Right atrium auricular region (tissue), 2 donors: ENCODE measurements at places on chromosomes 4 and X.

DNA sequence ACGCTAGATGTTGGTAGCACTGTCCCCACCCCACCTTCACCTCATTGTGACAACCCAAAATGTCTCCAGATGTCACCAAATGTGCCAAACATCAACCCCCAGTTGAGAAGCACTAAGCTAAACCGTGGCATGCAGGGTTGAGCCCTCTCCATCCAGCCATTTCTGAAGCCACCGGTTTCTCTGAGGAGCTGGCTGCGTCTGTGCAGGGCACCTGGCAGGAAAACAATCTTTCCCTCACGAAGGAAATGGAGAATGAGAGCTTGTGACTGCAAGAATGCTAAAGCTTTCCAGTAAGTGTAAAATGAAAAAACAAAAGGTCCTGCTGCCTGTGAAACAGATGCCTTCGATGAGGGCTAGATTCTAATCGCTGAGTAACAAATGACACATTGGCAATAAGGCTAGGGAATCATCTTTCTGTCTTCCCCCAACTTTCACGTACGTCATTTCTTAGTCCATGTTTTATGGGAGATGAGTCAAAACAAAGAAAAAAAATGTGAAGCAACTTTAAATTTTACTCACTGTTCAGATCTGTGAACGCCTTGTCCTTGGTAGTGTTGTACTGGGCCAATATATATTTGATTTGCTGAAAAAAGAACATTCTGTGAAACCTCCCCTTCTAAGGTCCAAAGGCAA, 59.9 kb downstream of the PROM1 start:
- H3K27me3 ChIP-seq: no peaks in the 10 kb centered on the region
- no peak overlapping the region for H3K27ac ChIP-seq
- DNase-seq: no peak
- no peaks in the 10 kb centered on the region for H3K36me3 ChIP-seq
- no peak overlapping the region for H3K4me3 ChIP-seq

GRCh38 chrX:55111578-55112254, 22.9 kb downstream of the PAGE2 start:
- no peak overlapping the region for H3K27ac ChIP-seq
- no peak overlapping the region for H3K4me3 ChIP-seq
- H3K4me1 ChIP-seq: no peaks in the 10 kb centered on the region

GRCh38 chr4:165612936-165613335, 234.1 kb downstream of the CPE start:
- H3K4me1 ChIP-seq: no peaks in the 10 kb centered on the region
- no peaks in the 10 kb centered on the region for H3K27me3 ChIP-seq
- no peak overlapping the region for H3K27ac ChIP-seq
- no peaks in the 10 kb centered on the region for H3K36me3 ChIP-seq
- H3K4me3 ChIP-seq: no peak overlapping the region

DNA sequence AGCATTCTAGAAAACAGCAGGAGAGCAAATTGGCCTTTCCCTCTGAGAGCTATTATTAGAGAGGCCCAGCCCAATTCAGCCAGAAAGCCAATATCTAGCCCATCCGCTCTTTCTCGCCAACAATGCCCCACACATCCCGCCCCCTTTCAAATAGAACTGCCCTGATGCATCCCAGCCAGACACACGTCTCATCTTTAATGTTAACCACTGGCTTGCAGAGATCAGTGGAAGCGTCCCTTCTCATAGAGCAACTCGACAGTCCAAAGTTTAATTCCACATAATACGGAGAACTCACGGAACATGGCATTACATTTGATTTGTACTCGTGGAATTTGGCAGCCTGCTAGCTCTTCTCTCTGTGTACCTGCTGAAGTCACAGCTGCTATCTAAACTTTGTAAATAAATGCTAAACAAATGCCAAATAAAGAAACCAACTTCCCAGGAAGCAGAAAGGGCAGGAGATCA, 304.4 kb downstream of the DHX15 start:
- no peaks in the 10 kb centered on the region for H3K36me3 ChIP-seq
- DNase-seq: no peak
- H3K27me3 ChIP-seq: no peaks in the 10 kb centered on the region
- peak overlapping the region; percentile 2 for H3K4me3 ChIP-seq
- H3K27ac ChIP-seq: peak overlapping the region; percentile 71
- no peaks in the 10 kb centered on the region for H3K4me1 ChIP-seq

DNA sequence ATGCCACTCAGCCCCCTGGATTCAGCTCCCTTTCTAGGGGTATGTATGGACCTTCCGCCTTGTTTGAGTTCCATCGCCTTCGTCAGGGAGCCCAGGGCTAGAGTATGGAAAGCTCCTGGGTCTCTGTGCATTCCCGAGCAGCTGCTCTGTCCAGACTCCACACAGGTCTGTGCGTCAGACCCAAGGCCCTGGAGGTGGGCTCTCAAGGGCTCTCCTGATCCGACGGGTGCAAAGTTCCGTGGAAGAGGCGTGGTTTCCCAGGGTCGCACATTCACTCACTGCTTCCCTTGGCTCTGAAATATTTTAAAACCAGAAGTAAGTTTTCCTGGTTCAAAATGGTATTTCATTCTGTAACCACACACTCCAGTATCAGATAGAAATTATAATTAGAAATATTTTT, 863.2 kb downstream of the TRIML1 start:
- H3K27me3 ChIP-seq: no peaks in the 10 kb centered on the region
- H3K4me1 ChIP-seq: no peaks in the 10 kb centered on the region
- no peaks in the 10 kb centered on the region for H3K36me3 ChIP-seq
- no peak for DNase-seq
- no peak overlapping the region for H3K4me3 ChIP-seq

DNA sequence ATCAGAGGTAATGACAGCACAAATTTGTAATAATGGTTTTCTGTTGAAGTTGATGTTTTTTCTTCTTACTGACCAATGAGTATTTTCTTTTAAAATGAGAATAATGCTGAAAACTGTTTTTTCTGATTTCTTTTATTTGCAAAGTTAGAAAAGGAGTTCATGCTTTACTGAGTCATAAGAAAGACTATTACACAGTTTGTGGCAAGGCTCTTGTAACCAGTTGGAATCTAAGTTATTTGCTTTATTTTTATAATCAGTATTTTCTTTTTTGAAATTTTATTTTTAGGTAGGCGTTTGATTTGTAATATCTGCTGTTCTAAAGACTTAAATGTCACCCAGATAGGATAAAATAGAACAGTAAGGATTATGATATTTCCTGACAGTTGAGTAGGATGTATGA, 25.5 kb downstream of the ANAPC4 start:
- no peak overlapping the region for H3K4me3 ChIP-seq
- no peak for DNase-seq
- H3K27ac ChIP-seq: no peak overlapping the region
- H3K4me1 ChIP-seq: no peaks in the 10 kb centered on the region
- peaks cover 76% of the 10 kb centered on the region for H3K36me3 ChIP-seq

GRCh38 chrX:130378024-130378669, 7.3 kb downstream of the GPR119 start:
- H3K27ac ChIP-seq: no peak overlapping the region
- H3K27me3 ChIP-seq: no peaks in the 10 kb centered on the region
- no peak overlapping the region for H3K4me3 ChIP-seq
- H3K4me1 ChIP-seq: no peaks in the 10 kb centered on the region
- H3K36me3 ChIP-seq: no peaks in the 10 kb centered on the region
- DNase-seq: no peak

GRCh38 chr4:166838975-166839614, 395.2 kb downstream of the SPOCK3 start:
- H3K27ac ChIP-seq: no peak overlapping the region
- no peaks in the 10 kb centered on the region for H3K27me3 ChIP-seq
- no peak for DNase-seq
- H3K4me1 ChIP-seq: no peaks in the 10 kb centered on the region
- no peaks in the 10 kb centered on the region for H3K36me3 ChIP-seq

DNA sequence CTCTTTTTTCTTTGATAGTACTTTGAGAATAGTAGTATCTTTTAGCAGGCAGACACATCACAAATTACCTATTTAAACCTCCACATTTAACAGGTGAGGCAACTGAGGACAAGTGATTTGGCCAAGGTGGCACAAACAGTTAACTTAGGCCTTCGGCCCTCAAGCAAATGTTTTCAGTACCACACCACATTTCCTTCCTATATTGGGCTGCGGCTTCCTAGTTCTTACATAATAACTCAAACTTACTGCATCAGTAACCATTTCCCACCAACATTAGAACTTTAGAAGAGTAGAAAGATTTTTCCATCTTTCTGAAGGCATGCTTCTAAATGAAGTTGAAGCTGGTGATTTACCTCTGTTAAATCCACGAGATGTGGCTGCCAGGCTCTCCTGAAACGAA, 63.2 kb upstream of the SLC4A4 start:
- DNase-seq: no peak
- H3K27me3 ChIP-seq: no peaks in the 10 kb centered on the region
- H3K4me1 ChIP-seq: no peaks in the 10 kb centered on the region
- no peak overlapping the region for H3K27ac ChIP-seq

- DNase-seq: no peak
- no peaks in the 10 kb centered on the region for H3K27me3 ChIP-seq
- no peaks in the 10 kb centered on the region for H3K36me3 ChIP-seq
- H3K4me1 ChIP-seq: no peaks in the 10 kb centered on the region
- no peak overlapping the region for H3K27ac ChIP-seq
- no peak overlapping the region for H3K4me3 ChIP-seq
Observed at GRCh38 chr4:587671-588350, 11.7 kb upstream of the TMEM271 start.

DNA sequence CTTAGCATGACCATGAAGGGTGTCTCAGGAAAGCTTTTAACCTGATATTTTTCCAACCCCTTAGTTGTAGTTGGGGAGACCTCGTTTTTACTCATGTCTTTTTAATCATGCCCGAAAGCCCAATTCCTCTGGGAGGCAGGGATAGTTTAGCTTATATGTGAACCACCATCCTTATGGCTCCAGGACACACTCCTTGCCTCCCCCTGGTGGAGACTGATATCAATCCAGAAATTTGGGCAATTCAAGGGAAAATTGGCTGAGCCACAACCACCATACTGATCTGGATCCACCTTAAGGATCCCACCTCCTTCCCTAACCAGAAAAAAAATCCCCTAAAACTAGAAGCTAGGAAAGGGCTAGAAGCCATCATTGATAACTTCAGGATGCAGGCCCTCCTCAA, 13.4 kb upstream of the COL25A1 start:
- DNase-seq: no peak
- no peaks in the 10 kb centered on the region for H3K27me3 ChIP-seq
- no peaks in the 10 kb centered on the region for H3K36me3 ChIP-seq
- no peak overlapping the region for H3K4me3 ChIP-seq

GRCh38 chr4:124868495-124868894, 156.0 kb upstream of the ANKRD50 start:
- H3K4me3 ChIP-seq: no peak overlapping the region
- H3K27me3 ChIP-seq: no peaks in the 10 kb centered on the region
- H3K27ac ChIP-seq: no peak overlapping the region
- DNase-seq: no peak
- no peaks in the 10 kb centered on the region for H3K36me3 ChIP-seq

DNA sequence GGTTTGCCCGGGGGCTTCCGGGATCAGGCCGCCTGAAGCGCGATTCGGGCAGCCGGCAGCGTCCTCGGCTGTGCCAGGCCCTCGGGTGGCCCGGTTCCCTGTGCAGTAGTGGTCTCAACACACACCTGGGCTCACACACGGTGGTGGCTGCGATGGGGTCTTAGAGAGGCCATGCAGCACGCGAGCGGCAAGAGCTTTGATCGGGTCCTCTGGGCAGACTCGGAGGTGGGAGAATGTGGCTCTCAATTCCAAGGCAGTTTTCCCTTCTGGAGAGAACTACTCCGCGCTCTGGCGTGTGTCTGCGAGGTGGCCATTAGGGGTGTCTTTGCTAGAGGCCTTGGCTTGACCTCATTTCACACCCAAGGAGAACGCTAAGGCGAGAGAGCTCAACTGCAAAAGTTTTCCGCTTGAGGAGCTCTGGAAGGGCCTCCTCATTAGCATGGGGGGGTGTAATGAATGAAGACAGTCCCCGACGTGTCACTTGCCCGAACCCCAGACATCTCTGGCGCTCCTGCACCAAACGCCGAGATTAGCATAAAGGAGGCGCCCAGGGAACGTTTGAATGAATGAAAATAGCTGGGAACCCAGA, 771 bp upstream of the RBPJ start:
- peak; percentile 62 for DNase-seq
- H3K36me3 ChIP-seq: no peaks in the 10 kb centered on the region
- no peaks in the 10 kb centered on the region for H3K27me3 ChIP-seq
- peak overlapping the region; percentile 52 for H3K4me3 ChIP-seq
- peak overlapping the region; percentile 99 for H3K27ac ChIP-seq

DNA sequence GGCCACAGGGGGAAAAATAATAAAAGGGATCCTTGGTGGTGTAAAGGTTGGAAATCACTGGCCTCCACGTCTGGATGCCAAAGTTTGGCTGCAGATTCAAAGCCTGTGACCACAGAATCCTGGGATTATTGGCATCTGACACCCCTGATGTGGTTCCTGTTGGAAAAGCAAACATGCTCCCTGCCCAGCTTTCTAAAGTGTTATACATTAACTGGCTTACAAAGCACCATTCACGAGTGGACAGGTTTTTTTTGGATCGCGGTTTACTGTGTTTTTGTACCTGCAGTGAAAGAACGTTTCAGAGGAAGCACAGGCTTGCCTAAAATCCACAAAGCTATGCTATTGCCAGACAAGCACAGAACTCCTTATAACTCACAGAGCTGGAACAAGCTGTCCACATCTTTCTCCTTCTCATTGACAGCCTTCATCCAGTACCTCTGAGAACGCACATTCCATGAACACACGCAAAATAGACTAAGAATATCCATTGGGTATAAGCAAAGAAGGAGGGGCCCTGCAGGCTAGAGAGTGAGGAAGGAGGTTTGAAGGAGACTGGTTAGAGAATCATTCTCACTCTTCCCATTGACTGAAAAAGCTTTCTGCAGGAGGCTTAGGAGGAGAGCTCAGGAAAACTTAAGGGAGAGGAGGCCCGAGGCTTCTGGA, 14.5 kb upstream of the CAPN6 start:
- no peaks in the 10 kb centered on the region for H3K27me3 ChIP-seq
- H3K4me3 ChIP-seq: no peak overlapping the region
- H3K36me3 ChIP-seq: no peaks in the 10 kb centered on the region
- no peak overlapping the region for H3K27ac ChIP-seq

- no peak overlapping the region for H3K4me3 ChIP-seq
- no peaks in the 10 kb centered on the region for H3K36me3 ChIP-seq
- H3K27ac ChIP-seq: no peak overlapping the region
- no peak for DNase-seq
- H3K27me3 ChIP-seq: no peaks in the 10 kb centered on the region
Observed at GRCh38 chrX:25523574-25524540, 508.1 kb upstream of the ARX start.

GRCh38 chr4:133776961-133777360, 424.6 kb downstream of the PABPC4L start:
- no peaks in the 10 kb centered on the region for H3K4me1 ChIP-seq
- DNase-seq: no peak
- H3K4me3 ChIP-seq: no peak overlapping the region
- H3K27me3 ChIP-seq: no peaks in the 10 kb centered on the region

- H3K4me1 ChIP-seq: peaks cover 27% of the 10 kb centered on the region
- H3K27me3 ChIP-seq: no peaks in the 10 kb centered on the region
- no peak overlapping the region for H3K4me3 ChIP-seq
- H3K36me3 ChIP-seq: no peaks in the 10 kb centered on the region
Observed at GRCh38 chr4:5712931-5713330, 1.9 kb downstream of the EVC start.
